Globus pallidus (tissue), 1 donor: ENCODE measurements at places on chromosomes 7 and 10.
A peak's percentile ranks its signal among the peaks of the same experiment; 100 is the strongest.

- no peak for DNase-seq
Measured at GRCh38 chr10:48464121-48464870, 140.6 kb downstream of the ARHGAP22 start.

DNA sequence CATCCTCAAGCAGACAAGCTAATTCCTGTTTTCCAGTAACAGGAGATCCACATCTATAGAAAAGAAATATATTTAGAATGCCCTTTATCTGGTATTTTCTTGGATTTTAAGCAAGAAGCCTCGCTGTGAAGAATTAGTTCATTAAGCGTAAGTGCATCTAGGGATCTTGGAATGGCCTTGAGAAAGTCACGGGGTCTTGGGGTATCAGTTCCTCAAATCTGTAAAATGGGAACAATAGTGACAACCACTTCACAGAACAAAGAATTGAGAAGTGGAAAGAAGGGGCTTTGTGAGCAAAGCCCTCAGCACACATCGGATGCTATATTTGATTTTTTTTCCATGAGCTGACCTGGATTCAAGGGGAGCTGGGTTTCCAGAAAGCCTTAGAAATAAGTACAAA lies 32.3 kb upstream of the WDFY4 start:
- no peak for DNase-seq

GRCh38 chr10:59823111-59823510 lies 69.9 kb upstream of the MRLN start:
- no peak for DNase-seq

DNA sequence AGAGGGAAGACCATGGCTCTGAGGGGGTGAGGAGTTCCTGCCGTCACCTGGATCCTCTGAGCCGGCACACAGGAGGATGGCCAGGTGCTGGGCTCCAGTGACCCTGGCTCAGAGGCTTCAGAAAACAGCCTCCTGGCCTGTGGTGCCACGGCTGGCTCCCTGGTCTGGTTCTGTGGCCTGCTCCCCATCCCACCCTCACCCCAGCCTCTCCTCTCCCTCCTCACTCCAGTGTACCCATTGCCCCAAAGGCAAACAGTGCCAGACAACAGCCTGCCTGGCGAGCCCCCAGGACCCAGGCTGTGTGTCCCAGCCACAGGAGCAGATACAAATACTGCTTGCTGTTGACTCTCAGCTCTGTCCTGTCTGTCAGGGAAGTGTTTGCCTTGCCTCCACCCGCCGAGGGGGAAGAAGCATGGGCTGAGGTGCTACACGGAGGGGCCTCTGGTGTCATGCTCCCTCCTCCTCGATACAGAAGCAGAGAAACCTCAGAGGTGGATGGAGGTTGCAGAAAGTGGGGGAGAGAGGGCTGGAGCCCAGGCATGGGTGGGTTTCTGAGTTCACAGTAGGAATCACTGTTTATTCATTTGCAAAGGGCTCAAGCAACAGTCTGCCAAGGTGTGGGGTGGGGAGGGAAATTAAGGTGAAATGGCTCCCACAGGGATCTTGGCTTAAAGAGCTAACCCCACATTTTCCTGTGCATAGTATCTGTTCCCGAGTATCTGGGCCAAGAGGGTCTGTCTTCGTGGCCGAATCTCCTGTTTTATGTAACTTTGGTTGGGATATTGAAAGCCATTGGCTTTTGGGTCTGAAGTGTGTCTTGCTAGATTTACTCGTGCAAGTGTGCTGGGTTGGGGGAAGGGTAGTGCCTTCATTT lies 5.5 kb downstream of the ADRA2A start:
- DNase-seq: no peak

DNA sequence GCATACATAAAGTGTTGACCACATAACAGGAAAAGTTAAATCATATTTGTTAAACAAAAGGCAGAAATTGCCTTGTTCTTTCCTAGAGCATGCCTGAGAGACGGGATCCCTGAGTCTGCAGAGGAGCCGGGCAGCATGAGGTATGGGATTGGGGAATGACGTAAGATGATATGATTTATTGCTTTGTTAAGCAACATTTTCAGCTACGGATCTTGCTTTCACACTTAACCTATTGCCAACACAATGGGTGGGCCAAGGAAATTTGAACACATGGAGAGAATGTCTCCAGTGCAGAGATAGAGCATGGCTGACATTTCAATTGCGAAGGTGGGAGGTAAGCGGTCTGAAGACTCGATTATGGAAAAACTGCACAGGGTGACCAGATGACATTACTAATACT lies 76.7 kb downstream of the EMX2 start:
- DNase-seq: no peak

- no peak for DNase-seq
Measured at GRCh38 chr7:105102557-105103352, 88.8 kb downstream of the KMT2E start.

DNA sequence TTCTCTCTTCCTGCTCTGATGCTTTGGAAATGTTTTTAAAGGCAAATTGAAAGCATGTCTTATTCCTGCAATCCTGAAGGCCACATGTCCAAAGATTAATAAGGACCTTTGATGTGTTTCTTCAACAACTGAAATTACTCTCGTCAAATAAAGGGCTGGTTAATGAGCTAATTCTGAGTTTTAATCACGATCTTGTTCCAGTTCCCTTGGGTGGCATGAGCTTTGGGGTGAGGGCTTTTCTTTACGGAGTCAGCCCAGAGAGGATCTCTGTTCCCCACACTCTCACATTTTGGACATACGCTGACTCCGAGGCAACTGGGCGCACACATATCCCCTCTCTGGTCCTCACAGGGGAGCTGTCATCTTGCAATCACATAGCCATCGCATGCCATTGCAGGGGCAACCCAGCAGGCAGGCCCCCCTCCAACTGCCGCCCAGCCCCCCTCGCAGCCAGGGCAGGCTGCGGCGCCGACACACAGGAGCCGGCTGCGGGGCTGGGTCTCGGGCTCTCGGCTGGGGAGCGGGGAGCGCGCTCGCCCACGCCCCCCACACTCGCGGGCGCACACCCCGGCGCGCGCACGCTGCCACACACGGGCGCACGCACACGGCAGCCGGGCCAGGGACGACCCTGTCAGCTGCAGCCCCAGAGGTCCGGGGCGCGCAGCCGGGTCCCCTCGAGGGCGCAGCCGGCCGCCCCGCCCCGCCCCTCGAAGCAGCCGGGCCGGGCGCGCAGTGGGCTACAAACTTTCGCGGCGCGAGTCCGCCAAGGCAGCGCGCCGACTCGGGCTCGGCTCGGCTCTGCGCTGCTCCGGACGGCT lies at the start of gene GDF10:
GDF10 (plus strand) TSS at position 587 of the 818 bp plus-strand sequence. CDS start 455 bp downstream, outside the sequence.
- DNase-seq: no peak

- peak; percentile 63 for DNase-seq
Measured at GRCh38 chr7:118195837-118196474, 12.0 kb downstream of the LSM8 start.

DNA sequence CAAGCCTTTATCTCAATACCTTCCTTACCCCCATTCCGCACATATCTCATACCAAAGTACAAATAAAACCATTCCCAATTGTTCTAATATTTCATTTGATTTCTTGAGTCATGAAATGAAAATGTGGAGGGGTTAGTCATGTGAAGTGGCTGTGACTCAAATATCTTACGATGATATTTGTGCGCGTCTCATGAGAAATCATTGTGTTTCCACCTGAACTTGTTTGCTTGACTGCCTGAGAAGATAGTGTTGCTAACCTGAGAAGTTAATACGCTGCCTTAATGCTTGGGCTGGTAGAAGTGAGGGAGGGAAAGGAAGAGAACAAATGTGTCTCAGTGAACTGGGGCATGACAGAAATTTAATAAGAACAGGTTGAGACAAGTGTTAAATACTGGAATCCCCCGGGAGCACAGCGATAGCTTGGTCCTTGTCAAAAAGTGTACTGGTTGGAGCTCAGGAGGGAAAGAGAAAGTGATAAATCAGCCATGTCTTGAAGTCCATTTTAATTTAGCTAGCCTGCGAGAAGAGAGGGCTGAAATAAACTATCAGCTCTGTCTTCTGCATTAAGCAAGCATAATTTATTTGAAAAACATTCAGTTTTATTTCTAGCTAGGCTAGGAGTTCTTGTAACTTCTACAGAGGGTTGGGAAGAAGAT lies 7.2 kb upstream of the EPHA1 start:
- no peak for DNase-seq

- peak; percentile 45 for DNase-seq
Measured at GRCh38 chr10:18140149-18140956, at the start of gene CACNB2. Gene CACNB2 (plus strand): TSS chr10:18140424.

DNA sequence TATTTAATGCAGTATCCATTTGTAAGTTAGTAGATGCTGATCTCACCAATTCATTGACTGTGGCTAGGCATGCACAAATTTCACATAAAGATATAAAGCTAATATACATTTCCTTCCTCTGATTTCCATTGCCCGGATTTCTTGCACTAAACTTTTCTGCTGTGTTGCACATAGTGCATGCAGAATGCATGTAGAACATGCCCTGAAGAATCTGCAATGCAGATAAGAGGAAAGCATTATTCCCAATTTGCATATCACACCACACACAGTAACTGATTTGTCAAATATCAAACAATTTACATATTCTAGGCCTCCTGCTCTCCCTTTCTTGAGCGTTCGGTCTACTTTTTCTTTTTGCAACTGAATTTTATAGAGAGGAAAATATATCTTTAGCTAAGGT lies 124.2 kb downstream of the LRRTM3 start:
- DNase-seq: no peak

DNA sequence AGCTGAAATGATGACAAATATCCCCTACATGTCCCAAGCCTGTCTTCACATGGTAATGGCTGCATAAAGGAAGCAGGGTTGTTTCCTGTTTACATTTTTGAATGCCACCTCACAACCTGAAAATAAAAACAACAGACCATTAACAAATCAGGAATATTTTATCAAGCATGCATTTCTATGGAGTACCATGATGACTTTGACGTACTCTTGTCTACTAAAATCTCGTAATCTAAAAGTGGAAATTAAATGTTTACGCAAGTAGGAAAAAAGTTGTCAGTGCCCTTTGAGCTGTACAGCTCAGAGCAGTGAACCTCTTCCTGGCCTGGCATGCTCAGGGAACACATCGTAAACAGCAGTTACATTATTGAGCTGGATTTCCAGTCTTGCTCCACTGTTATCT lies 194.1 kb downstream of the INHBA start:
- DNase-seq: no peak

GRCh38 chr7:131034166-131034881 lies 293.4 kb upstream of the MKLN1 start:
- no peak for DNase-seq

- no peak for DNase-seq
Measured at GRCh38 chr10:127945948-127946711, 39.2 kb downstream of the PTPRE start.

- DNase-seq: no peak
Measured at GRCh38 chr10:28823501-28824075, 146.3 kb downstream of the BAMBI start.

DNA sequence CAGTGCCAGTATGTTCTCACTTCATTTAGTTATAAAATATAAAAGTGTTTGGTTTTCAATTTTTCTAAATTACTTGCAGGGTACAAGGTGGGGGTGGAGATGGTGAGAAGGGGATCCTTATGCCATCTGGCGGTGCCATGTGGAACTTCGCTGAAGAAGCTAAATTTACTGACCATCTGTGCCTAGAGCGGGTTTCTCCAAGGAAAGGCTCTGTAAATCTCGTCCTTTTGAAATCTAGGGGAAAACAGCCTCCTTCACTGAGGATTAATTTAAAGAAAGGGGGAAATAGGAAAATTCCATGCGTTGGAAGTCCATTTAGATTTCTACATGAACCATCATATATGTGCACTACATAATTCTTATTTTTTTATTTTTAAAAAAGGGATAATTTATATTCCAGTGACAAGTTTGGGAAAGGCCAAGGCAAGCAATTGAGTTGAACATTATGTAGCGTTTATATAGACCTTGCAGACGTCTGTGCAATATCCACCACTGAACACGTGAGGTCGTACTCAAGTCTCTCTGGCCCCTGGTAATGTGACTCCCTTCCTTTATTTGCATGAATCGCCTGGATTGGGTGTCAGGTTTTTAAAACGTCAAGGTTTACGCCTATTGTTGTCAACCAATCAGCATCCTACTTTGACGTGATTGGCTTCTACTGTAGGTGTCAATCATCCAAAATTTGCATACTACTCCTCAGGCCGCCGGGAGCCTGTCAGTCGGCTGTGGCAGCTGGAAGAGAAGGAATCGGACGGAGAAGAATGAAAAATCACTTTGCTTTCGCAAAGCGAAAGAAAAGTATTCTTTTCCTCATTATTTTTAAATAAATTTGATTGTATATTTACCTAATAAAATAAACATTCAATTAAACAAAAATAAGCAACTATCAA lies 297.1 kb upstream of the NFE2L3 start:
- peak; percentile 89 for DNase-seq

DNA sequence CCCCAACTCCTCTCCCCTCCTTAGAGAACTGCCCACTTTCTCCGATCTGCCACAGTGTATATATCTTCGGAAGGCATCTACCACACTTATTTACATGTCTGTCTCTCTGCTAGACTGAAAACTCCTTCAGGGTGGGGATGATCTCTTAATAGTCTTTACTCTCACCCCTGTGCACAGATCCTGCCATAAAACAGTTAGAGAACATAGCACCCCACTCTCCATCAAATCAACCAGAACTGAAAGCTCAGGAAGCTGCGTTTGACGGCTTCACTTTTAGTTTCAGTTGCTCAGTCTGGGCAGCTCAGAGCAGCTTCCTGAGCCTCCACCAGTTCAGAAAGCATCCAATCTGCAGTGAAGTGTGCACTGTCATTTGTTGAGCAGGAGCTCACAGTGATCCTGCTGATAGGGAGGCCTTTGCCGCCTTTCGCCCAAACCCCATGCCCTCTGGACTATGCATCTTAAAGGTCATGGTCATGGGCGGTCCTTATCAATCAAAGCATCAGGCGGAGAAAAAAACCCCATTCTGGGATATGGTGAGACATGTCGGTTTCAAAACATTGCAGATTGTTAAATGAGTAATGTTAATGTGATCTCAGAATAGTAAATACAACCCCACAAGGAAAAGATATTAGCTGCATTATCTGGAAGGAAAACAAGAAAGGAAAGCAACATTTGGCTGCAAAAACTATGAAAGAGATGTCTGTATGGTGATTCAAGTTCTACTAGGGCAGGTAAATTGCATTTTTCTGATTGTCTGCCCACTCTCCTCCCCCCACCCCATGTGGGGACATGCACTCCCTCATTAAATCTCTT lies 167.1 kb upstream of the ADO start:
- DNase-seq: no peak

DNA sequence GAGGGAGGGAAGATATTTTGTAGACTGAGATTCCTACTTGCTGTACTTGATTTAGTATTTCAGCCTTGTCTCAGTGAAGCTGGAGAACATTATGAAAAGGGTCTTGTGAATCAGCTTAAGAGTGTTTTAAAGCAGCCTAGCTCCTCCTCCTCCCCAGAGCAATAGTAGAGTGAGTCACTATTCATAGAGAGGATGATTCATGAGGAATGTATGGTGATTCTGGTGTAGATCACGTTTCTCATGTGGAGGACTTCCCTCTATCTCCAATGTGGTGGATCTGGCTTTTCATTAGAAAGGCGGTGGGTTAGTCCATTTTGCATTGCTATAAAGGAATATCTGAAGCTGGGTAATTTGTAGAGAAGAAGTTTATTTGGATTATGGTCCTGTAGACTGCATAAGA lies 340.1 kb upstream of the CHRM2 start:
- DNase-seq: no peak

- DNase-seq: no peak
Measured at GRCh38 chr10:43130770-43131171, 7.5 kb upstream of the CSGALNACT2 start.

GRCh38 chr10:131312478-131312836 lies 936 bp upstream of the TCERG1L start:
- DNase-seq: no peak

- DNase-seq: peak; percentile 97
Measured at GRCh38 chr7:26667514-26668133, 196.8 kb downstream of the SKAP2 start.

- DNase-seq: no peak
Measured at GRCh38 chr7:93817526-93817925, 73.0 kb downstream of the TFPI2 start.

- DNase-seq: peak; percentile 3
Measured at GRCh38 chr10:51257511-51258248, 183.4 kb downstream of the PRKG1 start.
